ENCODE measurements at places on chromosomes 6 and 20.

GRCh38 chr6:137219664-137220252 lies 573 bp upstream of the IFNGR1 start:
- no peak for DNase-seq

DNA sequence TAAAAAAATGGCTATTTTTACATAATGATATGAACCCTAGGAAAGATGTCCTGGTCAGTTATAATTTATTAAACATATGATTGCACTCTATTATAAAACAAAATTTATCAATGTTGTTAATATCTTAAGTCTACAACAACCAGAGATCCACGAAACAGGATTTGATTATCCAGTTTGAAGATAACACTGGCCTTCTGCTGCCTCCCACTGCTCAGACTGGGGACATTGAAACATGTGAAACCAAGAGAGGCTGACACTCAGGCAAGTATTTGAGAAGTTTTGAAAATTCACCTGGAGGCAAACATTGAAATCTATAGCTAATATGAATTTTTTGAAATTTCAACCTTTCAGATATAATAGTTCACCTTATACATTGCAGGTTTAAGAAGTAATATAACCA lies 219.3 kb upstream of the HSF2 start:
- DNase-seq: peak; percentile 45

DNA sequence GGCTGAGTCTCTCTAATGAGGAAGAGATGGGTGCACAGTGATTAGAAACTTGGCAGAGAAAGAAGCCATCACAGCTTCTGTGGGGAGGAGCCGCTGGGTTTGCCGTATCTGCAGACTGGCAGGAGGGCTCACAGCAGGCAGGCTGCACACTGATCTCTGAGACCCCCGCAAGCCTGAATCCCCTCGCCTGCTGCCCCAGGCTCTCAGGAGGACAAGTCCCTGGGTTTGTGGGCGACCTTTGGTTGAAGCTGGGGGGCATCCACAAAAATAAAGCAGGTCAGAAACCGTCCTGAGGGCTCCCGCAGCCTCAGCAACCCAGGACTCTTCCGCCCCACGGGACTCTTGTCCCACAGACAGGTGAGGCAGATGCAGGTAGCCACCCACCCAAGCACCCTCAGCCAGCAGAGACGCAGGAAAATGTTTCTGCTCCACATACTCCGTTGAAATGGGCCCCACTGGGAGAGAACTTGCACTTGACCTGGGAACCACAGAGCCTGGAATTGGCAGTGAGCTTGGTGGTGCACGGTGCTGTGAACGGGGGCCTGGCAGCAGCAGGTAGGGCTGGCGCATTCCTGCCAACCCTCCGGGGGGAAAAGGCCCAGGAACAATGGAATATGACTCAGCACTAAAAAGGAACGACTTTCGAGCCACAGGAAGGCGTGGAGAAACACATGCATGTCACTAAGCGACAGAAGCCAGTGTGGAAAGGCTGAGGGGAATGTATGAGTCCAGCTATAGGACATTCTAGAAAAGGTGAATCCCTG lies 89.9 kb downstream of the YTHDF1 start:
- no peak for DNase-seq

- peak; percentile 4 for DNase-seq
These were observed 704.8 kb downstream of the PTPRT start for GRCh38 chr20:42484790-42485375.

- DNase-seq: no peak
These were observed at the start of gene IL17A for GRCh38 chr6:52186075-52186474. IL17A (plus strand) TSS chr6:52186375; CDS start chr6:52186432, 57 bp downstream.

- no peak for DNase-seq
These were observed 409.6 kb upstream of the CHD6 start for GRCh38 chr20:42027746-42028268.

GRCh38 chr20:20536240-20536933 lies 168.5 kb downstream of the INSM1 start:
- no peak for DNase-seq

DNA sequence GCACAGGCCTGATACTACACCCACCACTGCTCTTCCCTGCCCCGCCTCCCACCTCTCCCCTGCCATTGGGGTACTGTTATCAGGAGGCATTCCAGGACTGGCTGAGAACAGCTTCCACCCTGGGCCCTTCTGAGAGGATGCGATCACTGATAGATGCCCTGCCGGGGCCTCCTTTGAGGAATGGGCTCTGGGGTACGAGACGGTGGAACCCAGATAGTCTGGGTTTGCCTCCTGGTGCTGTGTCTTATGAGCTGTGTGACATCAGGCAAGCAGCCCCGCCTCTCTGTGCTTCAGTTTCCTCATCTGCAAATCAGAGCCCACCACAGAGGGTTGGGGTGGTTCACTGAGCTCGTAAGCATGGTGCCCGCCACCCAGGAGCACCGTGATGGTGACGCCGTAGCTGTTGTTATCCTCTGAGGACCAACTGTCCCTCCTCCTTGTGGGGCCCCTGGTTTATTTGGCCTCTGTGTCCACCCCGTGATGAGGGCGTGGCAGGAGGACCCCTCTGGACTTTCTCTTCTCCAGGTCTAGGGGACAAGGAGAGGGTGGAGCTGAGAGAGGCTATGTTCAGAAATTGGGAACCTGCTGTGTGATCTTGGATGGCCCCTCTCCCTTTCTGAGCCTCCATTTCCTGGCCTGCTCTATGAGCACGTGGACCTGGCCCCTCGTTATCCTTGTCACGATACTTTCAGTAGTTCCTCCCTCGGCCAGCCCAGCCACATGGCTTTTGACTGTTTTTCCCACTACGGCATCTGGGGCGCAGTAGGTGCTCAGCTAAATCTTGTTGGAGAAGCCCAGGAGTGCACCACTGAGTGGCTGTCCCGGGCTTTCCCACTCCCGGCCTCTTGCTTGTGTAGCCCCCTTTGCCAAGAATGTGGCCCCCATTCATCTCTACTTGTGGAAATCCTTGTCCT lies 18.3 kb downstream of the SRC start:
- no peak for DNase-seq

DNA sequence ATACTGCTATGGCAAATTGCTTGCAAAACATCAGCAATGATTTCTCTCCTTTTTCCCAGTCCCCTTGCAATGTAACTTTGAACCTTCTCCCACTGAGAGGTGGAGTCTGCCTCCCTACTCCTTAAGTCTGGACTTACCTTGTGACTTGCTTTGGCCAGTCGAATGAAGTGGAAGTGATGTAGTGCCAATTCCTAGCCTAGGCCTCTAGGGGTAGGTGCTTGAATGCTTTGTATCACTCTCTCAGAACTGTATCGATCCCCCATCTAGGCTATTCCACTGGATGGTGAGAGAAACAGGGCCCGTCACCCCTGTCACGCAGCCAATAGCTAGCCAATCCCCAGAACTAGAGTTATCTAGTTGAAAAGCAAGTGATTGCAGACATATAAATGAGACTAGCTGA lies 238.6 kb downstream of the BTBD3 start:
- no peak for DNase-seq

Data from eye (tissue), 1 donor.